Right lobe of liver (tissue), 6 donors: ENCODE measurements at places on chromosomes 1 and 21.

DNA sequence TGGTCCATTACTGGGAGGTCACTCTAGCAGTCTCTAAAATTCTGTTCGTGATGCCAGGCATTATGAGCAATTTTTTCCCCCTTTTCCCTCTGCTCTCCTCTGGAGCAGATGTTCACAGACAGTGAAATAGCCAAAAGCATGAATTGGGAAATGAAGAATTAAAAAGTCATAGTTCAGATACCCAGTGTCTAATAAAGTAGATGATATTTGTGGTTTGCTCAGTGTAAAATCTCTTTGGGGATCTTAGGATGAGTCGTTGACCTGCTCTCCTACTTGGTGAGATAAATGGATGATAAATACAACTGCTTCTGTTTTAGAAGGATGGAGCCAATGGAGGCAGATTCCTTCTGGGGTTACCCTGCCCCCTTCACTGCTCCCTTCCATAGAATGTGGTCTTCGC, 56.3 kb downstream of the KIAA0040 start:
- no peak for DNase-seq

DNA sequence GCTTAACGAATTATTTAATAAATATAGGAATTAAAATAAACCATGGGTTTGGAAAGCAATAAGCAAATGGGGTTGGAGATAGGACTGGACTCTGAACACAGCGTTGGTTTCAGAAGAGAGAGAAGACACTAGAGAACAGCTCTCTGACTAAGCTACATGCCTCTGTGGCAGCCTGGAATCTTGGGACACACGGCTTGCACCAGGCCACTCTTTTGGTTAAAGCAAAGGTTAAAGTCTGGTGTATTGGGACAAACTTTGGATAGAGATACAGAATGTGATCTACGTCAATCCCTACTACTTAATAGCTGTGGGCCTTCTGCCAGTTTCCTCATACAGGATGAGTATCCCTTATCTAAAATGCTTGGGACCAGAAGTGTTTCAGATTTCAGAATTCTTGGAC, 49.7 kb upstream of the HSD17B7 start:
- peak; percentile 78 for DNase-seq

DNA sequence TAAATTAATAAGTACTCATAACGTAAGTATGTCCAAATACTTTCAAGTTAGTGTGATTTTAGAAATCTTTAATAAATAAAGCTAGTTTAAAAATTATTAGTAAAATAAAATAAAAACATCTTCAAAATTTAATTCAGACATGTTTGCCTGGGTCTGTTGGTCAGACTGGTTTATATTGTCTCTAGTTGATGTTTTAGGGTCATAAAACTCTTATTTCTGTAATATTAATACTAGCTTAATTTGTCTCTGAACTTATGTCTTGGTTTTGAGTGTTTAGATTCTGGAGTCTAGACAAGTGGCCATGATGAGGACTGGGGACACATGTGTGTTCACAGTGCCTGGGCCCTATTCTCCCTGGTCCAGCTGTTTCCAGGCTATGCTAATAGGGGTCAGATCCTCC, 184.5 kb upstream of the TNR start:
- DNase-seq = no peak

- DNase-seq = peak; percentile 58
Observed at GRCh38 chr21:34791776-34792503, 123.1 kb downstream of the CLIC6 start.

- no peak for DNase-seq
Observed at GRCh38 chr1:151211972-151212705, 13.8 kb downstream of the PIP5K1A start.

DNA sequence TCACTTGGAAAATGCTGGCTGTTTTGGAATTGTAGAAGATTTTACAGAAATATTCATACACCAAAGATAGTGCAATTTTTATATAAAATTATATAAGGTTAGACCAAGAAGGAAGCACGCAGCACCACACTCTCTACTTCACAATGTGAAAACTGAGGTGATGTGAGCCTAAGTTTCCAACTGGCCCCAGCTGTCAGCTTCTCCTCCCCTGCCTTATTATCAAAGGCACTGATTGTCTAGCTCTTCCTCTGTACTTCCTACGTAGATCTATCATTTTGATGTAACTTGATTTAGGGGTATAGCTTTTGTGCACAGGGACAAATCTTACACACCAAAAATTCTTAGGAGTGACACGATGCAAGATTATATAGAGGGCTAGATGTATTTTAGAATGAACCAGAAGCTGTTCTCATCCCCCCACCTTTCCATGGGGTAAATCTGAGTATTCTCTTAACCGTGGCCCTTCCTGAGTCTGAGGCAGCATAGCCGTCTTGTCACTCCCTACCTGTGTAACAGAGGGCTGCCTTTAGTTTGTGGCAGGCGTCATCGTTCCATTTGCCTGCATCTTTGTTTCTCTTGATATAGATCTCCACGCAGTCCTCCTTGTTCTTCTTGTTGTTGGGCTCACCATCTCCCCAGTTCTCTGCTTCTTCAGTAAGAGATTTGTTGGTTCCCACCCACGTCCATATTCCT, 3.4 kb downstream of the SELL start:
- no peak for DNase-seq

DNA sequence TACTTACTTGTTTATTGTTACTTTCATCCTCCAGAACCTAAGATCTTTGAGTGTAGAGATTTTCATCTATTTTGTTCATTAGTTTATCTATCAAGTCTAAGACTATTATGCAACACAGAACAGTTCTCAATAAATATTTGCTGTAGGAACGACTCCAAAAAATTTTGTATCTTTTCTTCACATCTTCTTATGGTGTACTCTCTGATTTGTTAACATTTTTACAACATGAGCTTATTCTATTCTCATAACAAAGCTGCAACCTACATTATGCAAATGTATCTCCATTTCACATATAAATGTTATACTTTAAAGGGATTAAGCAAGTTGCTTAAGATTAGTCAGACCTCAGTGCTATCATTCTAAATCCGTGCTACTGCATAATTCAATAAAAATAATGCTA, 514.2 kb upstream of the ZP4 start:
- no peak for DNase-seq

DNA sequence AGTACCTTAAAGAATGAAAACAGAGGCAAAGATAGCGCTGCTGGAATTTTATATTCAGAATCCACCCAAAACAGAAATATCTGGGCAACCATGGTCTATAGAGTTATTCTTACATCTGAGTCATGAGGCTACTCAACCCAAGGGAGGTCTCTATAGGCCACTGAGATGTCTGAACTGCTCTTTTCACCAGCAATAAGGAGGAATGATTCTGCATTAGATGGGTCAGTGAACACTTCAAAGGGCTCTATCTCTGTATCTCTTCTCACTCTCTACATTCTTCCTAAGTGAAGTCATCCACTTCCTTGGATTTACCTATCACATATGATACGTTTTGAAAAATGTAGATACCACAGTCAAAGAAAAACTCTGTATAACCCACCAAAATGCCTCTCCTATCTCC, 90.2 kb upstream of the NGF start:
- DNase-seq = no peak

DNA sequence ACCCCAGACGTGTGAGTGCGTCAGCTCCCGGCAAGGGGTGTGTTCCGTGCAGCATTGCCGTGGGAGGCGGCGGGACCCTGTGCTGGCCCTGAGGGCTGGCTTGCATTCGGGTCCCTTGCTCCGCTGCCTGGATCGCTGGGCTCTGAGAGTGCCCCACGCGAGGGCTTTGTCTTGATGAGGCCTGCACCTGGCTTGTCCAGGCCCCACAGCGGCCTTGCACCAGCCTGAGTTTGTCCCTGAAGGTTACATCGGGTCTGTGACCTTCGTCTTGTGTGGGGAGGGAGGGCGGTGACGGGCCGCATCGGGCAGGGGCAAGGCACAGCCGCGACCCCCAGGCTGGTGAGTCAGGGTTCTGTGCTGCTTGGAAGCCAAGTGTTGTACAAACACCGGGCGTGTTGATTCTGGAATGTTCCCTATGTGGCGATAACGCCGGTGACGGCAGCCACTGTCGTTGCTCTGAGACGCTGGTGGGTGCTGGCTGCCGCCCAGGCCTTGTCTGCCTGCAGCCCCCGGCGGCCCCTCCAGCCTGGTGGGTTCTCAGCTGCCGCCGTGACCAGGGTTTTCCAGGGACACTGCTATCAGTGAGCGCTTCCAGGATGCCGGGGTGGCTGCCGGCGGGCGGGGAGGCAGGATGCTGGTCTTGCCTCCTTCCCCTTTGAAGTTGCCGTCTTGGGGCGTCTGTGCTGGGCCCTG, 42.9 kb downstream of the SLX9 start:
- DNase-seq = no peak

DNA sequence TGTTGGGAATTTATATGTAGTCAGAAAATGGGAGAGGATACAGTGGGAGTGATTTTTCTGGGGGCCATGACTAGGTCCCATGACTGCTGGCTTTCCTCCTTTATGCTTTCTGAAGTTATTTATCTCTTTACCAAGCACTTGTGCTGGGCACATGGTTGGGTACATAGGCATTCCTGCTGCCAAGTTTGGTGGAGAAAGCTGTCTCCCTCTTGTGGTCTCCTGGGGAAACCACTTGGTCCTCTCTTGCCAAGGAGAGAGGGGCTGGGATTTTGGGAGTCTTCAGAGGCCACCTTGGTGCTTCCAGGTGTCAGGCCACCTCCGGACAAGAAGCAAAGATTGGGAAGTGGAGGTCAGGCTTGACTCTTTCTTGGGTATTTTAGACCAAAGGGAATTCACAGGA, 120.2 kb upstream of the KCNE2 start:
- no peak for DNase-seq

DNA sequence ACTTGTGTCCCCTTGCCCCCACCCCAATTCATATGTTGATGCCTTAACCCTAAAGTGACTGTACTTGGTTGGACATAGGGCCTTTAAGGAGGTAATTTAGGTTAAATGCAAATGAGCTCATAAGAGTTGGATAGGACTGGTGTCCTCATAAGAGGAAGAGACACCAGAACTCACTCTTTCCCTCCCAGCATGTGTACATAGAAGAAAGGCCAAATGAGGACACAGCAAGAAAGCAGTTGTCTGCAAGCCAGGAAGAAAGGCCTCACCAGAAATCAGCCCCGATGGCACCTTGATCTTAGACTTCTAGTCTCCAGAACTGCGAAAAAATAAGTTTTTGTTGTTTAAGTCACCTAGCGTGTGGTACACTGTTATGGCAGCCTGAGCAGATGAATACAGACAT, 45.5 kb downstream of the RAB3GAP2 start:
- no peak for DNase-seq

GRCh38 chr21:17757671-17758070, 61.5 kb downstream of the C21orf91 start:
- DNase-seq = peak; percentile 14

DNA sequence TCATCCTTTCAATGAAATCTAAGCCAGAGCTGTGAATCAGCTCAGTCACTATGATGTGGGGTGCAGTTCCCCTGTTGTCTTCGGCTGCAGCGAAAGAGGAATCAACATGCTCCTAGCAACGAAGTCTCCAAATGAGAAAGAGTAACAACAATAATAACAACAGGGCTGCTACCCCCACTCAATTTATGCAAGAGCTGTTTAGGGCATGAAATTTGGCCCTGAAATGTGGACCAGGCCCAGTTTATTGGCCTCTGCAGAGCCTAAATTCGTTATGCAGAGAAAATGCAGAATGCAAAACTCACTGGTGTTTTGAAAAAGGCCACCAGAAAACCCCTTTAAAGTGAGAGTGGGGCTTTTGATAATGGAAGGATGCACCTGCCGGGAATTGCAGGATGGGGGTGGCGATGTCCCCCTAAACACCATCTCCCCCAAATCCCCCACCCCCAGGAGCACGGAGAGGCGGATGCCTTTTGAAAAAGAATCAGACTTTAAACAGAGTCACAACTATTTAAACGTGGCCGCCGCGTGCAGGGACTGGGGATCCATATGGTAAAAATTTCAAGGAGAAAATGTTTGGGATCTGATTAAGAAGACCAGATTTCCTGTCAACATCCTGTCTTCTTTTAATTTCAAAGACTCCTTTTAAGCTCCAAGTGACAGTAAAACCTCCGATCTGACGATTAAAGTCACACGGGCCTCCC, 1.9 kb downstream of the RUNX3 start:
- no peak for DNase-seq

GRCh38 chr1:239457491-239458143, 71.2 kb downstream of the CHRM3 start:
- no peak for DNase-seq

GRCh38 chr1:172638885-172639831, 19.7 kb upstream of the FASLG start:
- DNase-seq = no peak

- no peak for DNase-seq
Observed at GRCh38 chr1:172763057-172763456, 104.2 kb downstream of the FASLG start.

- no peak for DNase-seq
Observed at GRCh38 chr1:1219341-1219740, 5.4 kb upstream of the TNFRSF4 start.

GRCh38 chr1:145689922-145690321, 17.2 kb downstream of the PDZK1 start:
- no peak for DNase-seq

- no peak for DNase-seq
Observed at GRCh38 chr1:163093579-163093978, 24.4 kb downstream of the RGS4 start.

- no peak for DNase-seq
Observed at GRCh38 chr1:201970334-201971159, 11.9 kb upstream of the RNPEP start.

- DNase-seq = no peak
Observed at GRCh38 chr1:219292341-219292740, 118.7 kb downstream of the LYPLAL1 start.

DNA sequence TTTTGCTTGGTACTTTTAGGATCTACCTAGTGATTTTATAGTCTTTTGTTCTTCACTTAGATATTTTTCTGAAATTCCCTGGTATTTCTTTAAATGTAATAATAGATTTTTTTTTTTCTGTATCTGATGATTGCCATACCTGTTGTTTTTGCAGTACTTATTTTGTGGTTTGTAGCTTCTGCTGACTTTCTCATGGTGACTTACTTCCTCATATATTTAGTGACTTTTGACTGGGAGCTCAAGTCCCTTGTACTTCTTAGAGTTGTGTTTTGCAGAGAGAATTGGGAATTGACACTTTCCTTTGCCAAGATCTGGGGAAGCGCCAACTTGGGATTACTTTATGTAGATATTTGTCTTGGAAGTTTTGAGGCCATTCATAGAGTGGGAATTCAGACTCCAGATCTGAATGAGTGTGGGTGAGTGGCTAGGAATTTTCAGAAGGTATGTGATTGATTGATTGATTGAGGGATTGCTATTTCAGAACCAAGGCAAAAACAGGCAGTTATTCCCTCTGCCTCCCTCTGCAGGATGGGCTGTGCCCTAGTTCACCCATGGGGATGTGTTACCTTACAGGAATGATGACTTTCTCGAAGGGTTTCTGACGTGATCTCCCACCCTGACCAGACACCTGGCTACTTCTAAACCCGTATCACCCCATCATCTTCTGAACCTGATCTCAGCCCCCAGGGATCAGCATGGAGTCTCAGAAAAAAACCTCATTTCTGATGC, 219.5 kb downstream of the URB2 start:
- no peak for DNase-seq

DNA sequence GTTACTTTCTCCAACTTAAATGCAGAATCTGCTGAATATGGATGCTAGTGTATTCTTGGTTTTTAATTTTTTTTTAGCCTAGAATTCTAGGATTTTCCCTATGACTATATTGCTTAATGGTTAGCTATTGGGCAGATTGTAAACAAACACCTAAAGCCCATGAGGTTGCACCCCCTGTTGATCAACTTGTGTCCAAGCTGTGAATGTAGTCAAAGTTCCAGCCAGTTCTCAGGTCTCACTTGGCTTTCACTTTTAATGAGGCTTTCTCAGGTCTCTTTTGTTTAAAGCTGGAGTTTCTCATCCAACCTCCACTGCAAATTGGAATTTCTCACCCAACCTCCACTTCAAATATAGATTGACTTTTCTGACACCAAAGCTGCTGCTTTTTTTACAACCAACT, 35.9 kb downstream of the FCER1A start:
- DNase-seq = no peak
